Stimulated activated CD8-positive, alpha-beta memory T cell treated with anti-CD3 and anti-CD28 coated beads, Interleukin-4, amount 100 ng/mL, for 1 hour (primary cell): ENCODE measurements at places on chromosomes 5 and 9.

- no peak for DNase-seq
Observed at GRCh38 chr5:168925160-168925559, 346.0 kb upstream of the PANK3 start.

- no peak for DNase-seq
Observed at GRCh38 chr5:127517110-127517479, 345 bp upstream of the PRRC1 start.

DNA sequence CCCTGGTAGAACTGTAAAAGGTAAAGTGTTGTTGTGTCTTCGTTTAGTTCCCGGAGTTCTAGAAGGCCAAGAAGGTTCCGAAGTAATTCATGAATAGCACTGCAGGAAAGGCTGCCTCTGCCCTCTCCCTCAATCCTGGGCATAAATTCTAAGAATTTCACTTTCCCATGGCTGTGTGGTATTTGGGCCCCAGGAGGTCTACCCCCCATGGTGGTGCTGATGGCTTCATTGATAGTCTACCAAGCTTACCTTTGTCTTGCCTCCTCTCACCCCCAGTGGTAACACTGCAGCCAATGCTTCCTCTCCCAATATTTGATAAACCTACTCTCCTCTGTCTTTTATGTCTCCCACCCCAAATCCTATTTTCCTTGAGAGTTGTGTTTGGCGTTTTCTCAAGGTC, 39.5 kb downstream of the ADAMTS16 start:
- DNase-seq, result no peak

- no peak for DNase-seq
Observed at GRCh38 chr9:75712700-75713099, 177.8 kb upstream of the PCSK5 start.

- no peak for DNase-seq
Observed at GRCh38 chr9:114388764-114389375, 1.1 kb upstream of the AKNA start.

GRCh38 chr9:113805486-113806132, 70.5 kb upstream of the ZNF618 start:
- no peak for DNase-seq

DNA sequence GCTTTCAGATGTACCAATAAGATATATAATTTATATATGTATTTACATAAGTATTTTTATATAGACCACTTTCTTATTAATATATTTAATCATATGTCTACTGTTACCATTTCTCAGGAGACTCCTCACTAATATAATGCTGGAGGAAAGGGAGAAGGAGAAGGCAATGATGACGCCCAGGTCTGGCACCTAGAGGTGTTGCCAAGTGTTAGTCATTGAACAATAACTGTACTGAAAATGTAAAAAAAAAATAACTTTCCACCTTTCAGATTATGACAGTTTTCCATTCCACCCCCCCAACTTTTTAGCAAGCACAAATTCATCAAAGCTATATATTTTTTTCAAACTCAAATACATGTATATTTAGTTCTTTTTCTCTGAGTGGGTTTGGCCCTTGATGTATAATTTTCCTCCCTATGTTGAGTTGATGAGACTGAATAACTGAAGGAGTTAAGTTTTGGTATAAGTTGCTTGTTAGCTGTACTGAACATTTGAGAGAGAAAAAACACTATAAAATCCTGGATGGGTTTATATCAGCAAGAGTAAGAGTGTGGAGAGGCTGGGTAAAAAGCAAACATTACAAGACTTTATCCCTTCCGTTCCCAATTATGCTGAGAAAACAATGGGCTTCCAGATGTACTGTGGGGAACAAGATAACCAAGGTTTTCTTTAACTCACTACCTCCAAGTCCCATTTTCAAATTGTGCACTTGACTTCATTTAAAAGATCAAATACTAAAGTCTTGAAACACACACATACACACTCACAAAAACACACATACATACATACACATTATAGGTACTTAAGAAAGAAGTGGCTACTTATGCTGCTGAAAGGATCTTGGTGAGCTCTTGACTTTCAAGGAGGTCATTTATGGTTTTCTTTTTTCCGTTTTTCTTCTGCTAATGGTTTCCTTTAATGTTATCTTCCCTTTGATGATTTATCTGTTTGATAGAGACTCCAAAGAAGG, 142.8 kb upstream of the IFNE start:
- DNase-seq, result no peak

DNA sequence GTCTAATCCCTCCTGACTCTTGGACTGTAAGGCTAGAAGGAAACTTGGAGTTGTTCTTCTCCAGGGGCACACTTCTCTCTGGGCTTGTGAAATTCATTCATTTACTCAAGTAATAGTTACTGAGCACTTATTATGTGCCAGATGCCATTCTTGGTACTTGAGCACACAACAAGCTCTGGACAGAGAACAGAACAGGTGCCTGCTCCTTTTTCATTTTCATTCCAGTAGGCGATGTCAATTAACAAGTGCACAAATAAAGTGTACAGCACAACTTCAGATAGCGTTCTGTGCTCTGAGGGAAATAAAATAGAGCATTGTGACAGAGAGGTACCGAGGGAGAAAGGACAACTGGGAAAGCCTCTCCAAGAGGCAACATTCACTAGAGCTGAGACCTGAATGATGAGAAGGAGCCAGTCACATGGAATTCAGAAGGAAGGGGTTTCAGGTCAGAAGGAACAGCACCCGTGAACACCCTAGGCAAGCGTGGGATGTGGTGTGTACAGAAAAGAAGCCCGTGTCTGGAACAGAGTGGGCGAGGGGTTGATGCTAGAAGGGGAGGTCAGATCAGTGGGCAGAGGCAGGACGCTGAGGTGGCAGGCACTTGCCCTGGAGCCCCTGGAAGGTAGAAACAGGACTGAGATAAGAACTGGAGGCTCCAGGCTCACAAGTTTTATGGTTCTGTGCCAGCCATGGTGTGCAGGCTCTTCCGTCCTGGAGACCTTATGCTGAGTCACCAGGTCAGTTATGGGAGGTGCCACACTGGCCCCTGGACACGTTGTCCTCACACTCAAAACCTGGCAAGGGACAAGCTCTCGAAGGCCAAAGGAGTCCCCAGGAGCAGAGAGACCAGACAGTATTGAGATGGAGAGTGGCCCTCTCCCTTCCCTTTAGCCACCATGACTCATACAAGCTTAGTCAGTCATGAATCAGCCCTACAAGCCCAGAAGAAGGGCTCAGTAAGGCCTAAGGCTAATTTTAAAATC, 7.2 kb upstream of the ABLIM3 start:
- no peak for DNase-seq

- no peak for DNase-seq
Observed at GRCh38 chr5:37495668-37496347, 116.7 kb downstream of the WDR70 start.

DNA sequence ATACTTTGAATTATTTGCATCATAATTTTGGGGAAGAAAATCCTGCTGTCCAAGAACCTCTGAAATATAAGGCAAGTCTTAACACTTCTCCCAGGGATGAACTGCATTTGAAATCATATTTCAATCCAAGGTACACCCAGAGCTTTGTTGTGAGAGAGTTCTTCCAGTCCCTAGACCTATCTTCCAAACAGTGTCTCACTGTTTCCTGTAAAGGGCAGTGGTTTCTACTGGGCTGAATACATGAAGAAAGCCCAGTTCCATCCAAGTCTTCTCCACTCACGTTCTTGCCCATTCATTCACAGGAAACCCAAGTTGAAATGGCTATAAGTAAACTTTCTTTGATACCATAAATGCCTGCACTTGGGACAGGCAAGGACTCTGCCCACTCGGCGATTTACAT, 108.3 kb upstream of the LHFPL2 start:
- no peak for DNase-seq

DNA sequence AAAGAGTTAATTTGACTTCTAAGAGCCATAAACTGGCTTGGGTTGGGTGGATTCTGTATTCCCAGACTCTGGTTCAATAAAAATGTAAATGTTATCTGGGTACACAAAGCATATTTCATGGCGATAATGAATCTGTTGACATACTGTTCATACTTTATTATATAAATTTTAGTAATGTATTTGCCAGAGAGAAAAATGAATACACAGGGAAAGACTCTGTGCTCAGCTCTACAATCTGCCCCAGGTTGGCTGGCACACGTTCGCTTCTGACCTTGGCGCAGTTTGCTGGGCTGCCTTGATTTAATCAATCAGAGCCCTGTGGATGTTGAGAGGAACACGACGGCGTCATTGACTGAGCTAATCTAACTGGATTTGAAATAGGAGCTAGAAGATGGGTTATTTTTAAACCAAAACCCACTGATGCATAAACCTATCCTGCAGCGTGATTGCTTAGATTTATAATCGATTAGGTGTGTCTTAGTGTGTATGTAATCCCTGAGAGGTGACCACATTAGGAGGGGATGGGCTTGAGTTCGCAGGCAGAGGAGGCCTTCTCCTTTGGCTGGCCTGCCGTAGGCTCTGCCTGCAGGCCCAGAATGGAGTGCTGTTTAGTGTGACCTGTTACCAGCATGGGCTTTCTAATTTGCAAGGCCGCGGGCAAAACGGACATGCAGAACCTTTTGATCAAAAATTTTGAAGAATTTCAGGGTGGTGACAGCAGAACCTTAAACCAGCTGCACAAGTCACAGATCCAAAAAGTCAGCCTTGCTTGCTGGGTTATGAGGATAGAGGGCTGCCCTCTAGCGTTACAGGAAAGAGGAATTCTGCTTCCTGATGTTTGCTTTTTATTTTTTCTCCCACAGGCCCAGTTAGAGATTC, 3.9 kb upstream of the ADCY2 start:
- DNase-seq, result no peak

DNA sequence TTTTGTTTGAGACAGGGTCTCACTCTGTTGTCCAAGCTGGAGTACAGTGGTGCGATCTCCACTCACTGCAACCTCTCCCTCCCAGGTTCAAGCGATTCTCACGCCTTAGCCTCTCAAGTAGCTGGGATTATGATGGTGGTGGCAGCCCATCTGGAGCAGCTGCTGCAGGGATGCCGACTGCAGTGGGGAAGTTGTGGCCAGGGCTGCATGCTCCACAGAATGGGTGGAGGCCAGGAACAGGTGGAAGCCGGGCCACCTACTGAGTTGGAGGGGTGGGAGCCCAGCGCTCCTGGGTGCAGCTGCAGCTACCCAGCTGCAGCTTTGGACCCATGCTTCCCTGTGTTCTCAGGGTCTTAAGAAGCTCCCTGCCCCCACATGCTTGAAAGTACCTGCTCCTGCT, 99.7 kb downstream of the SCAI start:
- DNase-seq, result no peak

GRCh38 chr5:79865579-79865978, 125.5 kb downstream of the MTX3 start:
- no peak for DNase-seq

GRCh38 chr5:147046281-147046680, 167.7 kb upstream of the PPP2R2B start:
- no peak for DNase-seq

DNA sequence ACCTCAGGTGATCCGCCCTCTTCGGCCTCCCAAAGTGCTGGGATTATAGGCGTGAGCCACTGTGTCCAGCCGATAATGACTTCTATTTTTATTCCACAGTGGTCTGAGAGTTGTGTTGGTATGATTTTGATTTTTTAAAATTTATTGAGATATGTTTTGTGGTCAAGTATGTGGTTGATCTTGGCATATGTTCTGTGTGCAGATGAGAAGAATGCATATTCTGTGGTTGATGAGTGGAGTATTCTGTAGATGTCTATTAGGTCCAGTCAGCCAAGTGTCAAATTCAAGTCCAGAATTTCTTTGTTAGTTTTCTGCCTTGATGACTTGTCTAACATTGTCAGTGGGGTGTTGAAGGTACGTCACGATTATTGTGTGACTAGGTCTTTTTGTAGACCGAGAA, 338.2 kb upstream of the TARS1 start:
- DNase-seq, result no peak

DNA sequence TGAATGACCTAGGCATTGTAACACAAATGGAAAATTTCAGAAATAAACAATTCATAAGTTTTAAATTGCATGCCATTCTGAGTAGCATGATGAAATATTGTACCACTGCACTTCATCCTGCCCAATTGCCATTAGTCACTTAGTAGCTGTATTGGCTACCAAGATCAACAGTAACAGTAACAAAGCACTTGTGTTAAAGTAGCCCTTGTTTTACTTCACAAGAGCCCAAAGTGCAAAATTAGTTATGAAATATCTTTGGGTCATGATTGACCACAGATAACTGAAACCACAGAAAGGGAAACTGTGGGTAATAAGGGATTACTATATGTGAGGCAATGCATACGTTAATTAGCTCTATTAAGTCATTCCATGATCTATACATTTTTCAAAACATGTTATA, 33.3 kb upstream of the RORB start:
- no peak for DNase-seq

GRCh38 chr5:133323494-133324457, 272.0 kb downstream of the HSPA4 start:
- DNase-seq, result no peak

DNA sequence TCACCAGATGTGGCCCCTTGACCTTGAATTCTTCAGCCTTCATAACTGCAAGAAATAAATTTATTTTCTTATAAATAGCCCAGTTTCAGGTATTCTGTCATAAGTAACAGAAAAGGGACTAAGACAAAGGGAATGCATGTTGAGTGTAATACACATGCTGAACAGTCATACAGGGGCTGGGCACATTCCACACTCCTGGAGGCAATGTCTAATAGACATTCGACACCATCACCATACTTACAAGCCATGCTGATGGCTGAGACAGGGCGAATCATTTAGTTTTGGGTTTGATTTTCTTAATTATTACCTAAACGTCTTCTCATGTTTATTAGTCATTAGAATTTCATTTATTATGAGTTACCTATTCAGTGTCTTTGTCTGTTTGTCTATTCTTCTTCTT, 68.5 kb downstream of the TENT4A start:
- DNase-seq, result no peak

GRCh38 chr5:54874337-54875021, 110.9 kb downstream of the ESM1 start:
- DNase-seq, result no peak

DNA sequence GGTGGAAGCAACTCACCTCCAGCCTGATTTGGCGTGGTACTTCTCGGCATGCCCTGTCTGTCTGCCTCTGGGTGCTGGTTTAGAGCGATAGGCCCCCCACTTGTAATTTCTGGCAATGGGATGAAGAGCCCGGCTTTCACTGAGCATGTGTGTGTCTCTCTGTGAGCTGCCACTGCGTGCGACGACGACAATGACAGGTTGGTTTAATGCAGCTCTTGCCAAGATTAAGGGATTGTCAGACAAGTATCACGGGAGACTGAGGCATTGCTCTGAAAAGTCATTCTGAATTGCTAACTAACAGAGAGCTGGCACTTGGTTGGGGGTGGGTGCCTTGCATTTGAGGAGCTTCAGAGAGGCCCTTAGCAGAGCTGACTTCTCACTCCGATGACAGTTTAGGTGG, 348.8 kb upstream of the CLINT1 start:
- no peak for DNase-seq

- DNase-seq, result no peak
Observed at GRCh38 chr5:67257500-67257899, 60.9 kb upstream of the CD180 start.
